ENCODE measurements at places on chromosomes 12 and 14.
A peak's percentile ranks its signal among the peaks of the same experiment; 100 is the strongest.

GRCh38 chr14:35988972-35989690 lies 163.0 kb downstream of the BRMS1L start:
- DNase-seq, result no peak

DNA sequence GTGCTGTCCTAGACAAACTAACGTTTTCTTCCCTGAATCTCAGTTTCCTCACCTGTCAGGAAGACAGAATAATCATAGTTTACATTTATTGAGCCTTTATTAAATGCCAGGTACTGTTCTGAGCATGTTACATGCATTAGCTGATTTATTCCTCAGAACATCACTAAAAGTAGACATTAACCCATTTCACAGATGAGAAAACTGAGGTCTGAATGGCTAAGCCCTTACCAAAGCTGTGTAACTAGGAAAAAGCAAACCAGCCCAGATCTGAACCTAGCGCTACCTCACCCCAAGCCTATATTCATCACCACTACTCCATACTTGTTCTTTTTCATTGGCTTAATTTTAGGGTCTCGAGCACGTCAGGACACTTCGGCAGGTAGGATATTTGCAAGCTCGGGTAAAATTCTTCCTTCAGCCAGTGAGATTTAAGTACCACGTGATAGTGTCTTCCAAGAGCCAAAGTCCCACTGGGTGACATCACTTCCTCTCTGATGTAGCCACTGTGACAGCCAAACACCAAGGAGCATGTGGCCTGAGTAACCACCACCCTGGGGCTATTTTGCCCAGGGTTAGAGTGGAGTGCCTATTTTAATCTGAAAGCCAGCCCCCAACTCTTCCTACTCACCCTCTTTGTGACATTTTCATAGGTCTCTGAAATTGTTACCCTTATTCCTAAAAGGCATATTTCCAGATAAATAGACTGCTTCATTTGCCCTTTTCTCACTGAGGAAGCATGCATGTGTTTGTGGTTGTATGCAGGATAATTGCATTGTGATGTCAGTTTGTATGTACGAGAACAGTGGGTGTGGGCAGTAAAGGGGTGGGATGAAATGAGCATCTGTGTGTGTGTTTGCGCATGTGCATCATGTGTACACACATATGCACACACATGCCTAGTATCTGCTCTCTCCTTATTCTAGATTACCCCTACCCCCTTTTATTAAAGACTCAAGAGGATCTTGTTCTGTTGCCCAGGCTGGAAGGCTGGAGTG lies 62.2 kb upstream of the WSCD2 start:
- no peak for DNase-seq

DNA sequence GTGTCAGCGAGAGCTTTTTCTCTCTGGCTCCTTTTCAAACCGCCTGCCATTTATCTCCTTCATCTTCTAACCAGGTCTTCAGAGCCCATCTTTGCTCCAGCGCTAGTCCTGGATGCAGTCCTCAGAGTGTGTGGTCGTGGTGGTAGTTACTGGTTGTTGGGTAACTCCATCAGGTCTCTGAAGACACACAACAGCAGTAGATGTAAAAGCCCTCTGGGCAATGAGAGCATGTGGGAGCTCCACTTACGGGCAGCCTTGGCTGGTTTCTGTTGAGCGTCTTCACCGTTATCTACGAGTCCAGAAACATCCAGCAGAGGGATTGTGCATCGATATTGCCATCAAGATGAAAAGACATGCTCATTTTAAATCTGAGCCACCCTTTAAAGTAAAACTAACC lies 61.2 kb downstream of the FBXL14 start:
- DNase-seq, result peak; percentile 35

GRCh38 chr12:53963434-53964314 lies 9.0 kb downstream of the HOXC12 start:
- no peak for DNase-seq

DNA sequence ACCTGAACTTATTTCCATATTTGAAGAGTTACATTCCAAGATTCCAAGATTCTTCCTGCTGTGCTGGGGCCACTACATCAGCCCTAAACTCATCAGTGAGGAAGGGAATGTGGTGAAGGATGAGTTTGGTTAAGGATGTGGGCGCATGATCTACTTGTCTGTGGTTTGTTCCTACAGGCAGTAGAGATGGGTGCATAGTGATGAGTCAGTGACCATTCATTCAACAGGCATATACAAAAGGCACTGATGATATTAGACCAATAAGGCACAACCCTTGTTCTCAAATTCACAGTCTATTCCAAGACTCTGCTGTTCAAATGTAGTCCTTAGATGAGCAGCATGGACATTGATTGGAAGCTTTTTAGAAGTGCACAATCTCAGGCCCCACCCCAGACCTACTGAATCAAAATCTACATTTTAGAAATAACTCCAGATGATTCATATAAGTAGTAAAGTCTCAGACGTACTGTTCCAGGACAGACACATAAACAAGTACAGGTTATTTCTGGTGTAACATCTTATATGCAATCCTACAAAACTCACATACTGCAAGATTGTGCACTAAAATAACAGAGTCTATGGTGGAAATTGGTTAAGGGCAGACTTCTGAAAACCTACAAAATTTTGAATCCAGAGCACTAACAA lies 47.7 kb upstream of the MAP3K9 start:
- DNase-seq, result peak; percentile 27

DNA sequence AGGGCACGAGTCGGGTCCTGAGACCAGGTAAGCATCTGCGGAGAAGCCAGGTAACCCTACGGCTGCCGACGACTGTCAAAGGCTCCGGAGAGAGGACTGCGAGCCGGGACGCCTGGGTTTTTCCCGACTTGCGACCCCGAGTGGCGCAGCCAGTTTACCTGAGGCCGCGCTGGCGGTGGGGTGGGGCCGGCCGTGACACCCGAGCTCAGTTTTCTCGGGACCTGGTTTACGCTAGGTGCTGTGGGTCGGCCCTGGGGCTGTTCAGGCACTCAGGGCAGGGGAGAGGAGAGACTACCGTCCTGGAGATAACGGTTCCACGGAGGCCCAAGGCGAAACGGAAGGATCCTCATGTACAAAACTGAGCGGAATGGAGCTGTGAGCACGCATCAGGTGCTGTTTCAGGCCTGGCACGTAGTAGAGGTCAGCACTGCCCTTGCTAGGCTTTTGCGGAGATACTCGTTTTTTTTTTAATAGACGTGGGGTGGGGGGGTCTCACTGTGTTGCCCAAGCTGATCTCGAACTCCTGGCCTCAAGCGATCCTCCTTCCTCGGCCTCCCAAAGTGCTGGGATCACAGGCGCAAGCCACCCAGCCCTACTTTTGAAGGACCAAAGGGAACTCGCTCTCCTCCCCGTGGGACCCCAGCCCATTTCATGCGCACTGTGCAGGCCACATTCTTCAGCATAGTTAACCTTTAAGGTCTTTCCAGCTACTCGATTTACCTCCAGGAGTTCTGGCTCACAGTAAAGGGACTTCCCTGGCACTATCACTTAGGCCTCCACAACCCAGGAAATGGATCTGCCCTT lies 471 bp downstream of the MTRFR start:
- no peak for DNase-seq

DNA sequence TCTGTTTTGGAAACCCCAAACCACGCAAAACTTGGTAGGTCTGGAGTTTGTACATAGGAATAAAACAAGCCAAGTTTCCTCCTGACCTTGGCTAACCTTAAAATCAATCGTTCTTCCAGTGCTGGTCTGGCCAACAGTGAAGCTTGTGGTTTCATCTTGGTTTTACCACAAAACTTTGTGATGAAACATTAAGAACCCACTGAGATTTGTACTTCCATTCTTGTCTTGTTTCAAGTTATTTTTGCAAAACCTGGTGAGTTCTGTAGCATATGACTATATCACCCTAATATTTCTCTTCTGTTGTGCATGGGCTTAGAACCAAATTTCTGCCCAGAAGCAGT lies 26.4 kb downstream of the SIX1 start:
- DNase-seq, result no peak

- no peak for DNase-seq
These were observed 425.7 kb downstream of the ATP23 start for GRCh38 chr12:58367041-58367440.

GRCh38 chr14:58243790-58244555 lies 670 bp upstream of the PSMA3 start:
- DNase-seq, result no peak

GRCh38 chr14:60134702-60135101 lies 30.5 kb downstream of the DHRS7 start:
- no peak for DNase-seq

GRCh38 chr14:104181761-104182530 lies 43.6 kb downstream of the KIF26A start:
- no peak for DNase-seq

GRCh38 chr12:15481846-15482245 lies 159.5 kb downstream of the PTPRO start:
- no peak for DNase-seq

GRCh38 chr14:60420050-60420449 lies 65.8 kb downstream of the C14orf39 start:
- DNase-seq, result no peak

GRCh38 chr12:92341065-92341668 lies 195.5 kb upstream of the BTG1 start:
- no peak for DNase-seq

- DNase-seq, result peak; percentile 72
These were observed 51.4 kb downstream of the A2M start for GRCh38 chr12:9064201-9064814.

DNA sequence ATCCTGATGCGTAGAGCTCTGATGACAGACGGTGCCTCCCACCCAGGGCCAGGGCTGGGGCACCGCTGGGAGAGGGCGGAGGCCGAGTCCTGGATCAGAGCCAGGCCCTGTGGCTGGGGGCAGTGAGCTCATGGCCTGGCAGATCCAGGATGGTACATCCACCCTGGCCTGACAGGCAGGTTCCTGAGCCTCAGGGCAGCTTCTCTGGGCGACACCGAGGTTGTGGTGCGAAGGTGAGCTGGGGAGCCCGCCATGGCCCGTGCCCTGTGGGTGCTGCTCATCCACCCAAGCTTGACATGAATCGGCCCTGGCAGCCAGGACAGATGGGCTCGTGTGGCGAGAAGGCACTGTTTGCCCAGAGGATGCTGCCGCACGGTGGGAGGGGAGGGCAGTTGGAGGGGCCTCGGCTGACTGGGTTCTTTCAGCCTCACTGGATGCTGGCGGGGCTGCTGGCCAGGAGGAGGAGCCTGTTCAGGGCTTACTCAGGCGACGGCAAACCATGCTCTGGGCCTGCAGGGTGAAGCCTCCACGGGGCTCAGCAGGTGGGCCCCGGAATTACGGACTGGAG lies 16.6 kb downstream of the LRTM2 start:
- no peak for DNase-seq

DNA sequence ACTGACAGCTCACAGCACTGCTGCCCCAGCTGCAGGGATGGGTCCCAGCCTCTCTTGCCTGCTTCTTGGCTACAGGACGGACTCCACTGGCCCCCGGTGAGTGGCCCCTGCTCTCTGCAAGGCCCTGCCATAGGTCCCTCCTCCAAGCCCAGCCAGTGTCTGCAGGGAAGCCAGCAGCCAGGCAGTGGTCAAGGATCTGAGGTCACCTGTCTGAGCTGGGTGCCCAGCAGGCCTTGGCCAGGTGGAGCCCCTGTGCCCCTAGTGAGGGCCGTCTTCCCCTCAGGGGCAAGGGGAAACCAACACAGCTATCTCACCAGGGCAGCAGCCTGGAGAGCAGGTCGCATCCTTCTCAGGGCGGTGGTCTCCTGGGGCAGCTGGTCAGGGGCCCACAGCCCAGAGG lies 13.2 kb downstream of the XRCC3 start:
- no peak for DNase-seq

DNA sequence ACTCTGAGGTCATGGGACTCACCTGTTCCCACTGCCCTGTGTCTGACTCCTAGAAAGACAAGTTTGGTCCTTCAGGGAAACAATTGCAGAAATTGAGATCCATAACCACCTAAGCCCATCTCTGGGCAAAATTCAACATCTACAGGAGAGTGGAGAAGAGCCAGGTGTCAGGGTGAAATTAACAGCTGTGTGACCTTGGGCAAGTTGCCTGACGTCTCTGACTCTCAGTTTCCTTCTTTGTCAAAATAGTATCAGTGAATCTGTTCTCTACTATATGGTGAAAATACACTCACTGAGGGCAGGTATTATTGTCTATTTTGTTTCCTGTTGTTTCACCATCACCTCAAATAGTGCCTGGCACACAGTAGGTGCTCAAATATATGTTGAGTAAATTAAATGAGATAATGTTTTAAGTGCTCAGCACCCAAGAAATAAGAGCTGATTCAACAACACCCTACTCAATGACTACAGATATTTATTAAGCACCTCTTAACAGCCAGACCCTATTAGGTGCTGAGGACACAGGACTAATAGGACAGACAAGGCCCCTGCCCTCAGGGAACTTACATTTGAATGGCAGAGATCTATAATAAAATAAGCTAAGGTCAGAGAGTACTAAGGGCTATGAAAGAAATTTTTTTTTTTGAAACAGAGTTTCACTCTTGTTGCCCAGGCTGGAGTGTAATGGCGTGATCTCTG lies 14.2 kb upstream of the IFT81 start:
- DNase-seq, result no peak

GRCh38 chr12:77323788-77324415 lies 258.5 kb upstream of the E2F7 start:
- DNase-seq, result no peak
